8988T (cell line): ENCODE measurements at places on chromosomes 7 and 10.

GRCh38 chr10:17273403-17273802 lies 45.4 kb downstream of the VIM start:
- no peak for DNase-seq

DNA sequence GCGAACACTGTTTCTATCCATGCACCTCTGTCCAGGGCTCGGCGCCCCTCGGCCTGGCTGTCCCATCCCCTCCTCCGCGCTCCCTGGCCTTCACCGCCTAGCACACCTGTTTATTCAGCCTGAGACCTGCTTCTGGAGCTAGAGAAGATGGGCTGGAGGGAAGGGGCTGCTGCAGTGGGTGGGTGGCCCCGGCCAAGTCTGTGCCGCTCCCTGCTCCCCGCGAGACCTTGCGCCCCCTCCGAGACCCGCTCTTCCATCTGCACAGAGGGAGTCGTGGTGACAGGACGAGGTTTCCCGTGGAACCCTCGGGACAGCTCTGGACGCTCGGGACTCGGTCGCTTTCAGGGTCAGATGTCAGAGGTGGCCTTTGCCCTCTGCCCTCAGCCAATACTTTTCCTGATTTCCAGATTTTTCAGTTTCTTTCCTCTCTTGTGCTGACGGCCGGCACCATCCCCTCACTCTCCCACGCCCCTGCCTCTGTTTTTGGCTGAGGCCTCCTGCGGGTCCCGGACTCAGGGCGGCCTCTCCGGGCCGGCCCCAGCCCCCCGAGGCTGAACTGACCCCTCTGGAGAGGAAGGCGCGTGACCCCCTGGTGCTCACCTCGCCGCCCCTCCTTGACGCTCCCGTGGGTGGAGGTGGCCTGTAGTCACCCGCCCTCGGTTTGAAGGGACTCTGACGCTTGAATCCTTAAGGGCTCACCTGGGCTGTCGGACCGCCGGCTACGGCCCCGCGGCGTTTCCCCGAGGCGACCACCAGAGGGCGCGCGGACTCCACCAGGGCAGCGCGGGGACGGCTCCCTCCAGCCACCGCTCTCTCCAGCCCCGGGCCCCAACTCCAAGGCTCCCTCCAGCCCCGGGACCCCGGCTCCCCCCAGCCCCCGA lies 15.6 kb downstream of the SHH start:
- DNase-seq: peak; percentile 88

GRCh38 chr7:1403638-1404459 lies 55.4 kb downstream of the MICALL2 start:
- no peak for DNase-seq

- no peak for DNase-seq
Observed at GRCh38 chr7:69769826-69770225, 171.6 kb downstream of the AUTS2 start.

DNA sequence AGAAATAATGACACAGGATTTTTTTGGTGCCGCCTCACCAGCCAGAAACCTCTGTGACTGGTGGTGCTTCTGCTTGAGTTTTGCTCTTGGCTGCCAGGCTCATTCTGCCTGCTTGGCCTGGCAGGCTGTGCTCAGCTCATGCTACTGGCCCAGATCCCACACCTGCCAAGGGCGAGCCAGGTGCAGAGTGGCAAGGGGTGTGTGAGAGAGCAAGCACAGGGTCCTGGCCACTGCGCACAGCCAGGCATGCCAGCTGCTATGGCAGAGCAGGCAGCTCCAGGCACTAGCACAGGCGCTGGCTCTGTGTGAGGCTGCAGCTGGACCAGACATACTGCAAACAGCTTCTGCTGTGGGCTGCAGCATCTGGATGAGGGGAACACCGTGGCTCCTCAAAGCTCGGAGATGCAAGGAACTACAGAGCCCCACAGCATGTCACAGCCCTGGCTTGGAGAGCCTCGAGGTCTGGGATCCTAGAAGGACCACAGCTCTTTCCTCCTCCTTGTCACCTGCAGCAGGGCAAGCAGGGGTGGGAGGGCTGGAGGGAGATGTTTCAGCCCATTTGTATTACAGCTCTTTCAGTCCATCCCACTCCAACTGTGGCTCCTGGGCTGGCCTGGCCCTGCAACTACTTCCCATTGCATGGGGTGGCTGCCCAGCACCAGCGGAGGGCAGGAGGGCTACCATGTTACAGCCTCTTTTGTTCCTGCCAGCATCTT lies 313.4 kb upstream of the SEMA3C start:
- no peak for DNase-seq

- no peak for DNase-seq
Observed at GRCh38 chr10:133241501-133242205, 4.0 kb downstream of the VENTX start.

DNA sequence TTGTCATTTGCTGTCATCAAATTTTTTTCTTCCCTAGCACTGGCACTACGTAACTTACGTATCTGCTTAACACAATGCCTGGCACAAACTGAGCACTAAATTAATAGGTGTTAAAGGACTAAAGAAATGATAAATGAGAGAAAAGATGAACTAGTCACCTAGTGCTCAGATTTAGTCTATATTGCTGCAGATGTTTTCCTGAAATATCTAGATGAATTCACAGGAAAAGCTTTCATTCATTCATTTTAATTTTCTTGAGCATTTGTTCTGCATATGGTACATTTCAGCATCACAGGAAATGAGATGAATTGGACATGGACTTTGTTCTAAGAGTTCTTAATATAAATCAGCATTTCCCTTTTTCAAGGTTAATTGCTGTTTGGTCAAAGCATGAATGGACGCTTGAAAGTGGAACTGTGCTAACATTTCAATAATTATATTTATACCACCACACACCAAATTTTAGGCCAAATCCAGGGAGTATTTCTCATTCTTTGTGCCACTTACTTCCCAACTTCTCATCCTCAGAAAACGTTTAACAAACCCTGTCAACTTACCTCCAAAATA lies 163.2 kb upstream of the MDFIC start:
- DNase-seq: no peak

DNA sequence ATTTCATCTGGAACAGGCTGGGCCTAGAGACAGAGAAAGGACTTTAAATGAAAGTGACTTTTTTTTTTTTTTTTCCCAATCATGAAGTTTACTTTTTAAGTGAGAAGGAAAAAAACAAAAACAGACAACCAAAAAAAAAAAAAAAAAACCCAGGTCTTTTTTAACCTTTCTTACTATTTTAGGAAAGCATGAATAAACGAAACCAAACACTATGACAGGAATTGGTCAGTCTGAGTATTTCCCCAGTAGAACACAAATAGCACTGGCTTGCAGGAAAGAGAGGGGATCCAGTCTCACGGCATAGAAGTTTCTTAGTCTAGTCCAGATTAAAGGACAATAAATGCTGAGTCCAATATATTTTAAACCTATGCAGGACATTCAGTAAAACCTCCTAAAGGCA lies 180.5 kb upstream of the CCDC6 start:
- DNase-seq: no peak

DNA sequence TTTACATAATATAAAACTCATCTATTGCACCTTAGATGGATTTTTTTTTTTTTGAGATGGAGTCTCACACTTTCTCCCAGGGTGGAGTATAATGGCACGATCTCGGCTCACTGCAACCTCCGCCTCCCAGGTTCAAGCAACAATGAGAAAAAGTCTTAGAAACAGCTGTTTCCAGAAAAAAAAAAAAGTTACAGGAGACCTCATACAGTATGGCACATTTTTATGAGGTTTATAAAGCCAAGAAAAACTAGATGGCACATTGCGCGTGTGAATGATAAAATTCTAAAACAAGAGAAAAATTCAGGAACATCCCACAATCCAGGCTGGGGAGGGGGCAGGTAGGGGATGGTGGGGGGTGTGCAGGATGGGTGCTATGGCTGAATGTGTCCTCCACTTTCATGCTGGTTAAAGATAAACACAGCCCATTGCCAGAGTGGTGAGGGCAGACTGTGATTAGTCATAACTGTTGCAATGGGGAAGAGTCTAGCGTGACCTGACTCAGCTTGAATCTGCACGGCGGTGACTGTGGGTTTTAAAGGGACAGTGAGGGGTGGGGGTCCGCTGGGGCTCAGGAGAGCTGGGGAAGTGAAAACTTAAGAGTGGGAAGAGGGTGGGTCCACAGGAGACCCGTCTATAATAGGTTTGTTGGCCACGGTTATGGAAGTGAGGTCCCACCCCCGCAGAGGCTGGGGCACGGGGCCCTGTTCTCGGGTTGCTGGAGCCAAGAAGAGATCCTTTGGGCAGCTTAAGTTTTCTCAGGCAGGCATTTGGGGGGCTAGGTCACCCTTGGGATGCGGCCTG lies 11.9 kb upstream of the LRRC27 start:
- DNase-seq: no peak

GRCh38 chr10:43395571-43396060 lies 13.4 kb downstream of the HNRNPF start:
- no peak for DNase-seq

- no peak for DNase-seq
Observed at GRCh38 chr7:44706788-44707557, 41.7 kb upstream of the ZMIZ2 start.

DNA sequence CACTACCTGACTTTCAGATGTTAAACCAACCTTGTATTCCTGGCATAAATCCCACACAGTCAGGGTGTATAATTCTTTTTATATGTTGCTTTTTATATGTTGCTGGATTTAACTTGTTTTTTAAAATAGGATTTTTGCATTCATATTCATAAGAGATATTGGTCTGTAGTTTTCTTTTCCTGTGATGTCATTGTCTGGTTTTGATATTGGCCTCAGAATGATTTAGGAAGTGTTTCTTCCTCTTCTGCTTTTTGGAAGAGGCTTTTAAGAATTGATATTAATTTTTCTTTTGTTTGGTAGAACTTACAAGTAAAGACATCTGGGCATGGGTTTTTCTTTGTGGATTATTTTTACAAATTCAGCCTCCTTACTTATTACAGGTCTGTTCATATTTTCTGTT lies 93.1 kb downstream of the CARD11 start:
- no peak for DNase-seq
